RKO (cell line): ENCODE measurements at places on chromosomes 4 and X.

DNA sequence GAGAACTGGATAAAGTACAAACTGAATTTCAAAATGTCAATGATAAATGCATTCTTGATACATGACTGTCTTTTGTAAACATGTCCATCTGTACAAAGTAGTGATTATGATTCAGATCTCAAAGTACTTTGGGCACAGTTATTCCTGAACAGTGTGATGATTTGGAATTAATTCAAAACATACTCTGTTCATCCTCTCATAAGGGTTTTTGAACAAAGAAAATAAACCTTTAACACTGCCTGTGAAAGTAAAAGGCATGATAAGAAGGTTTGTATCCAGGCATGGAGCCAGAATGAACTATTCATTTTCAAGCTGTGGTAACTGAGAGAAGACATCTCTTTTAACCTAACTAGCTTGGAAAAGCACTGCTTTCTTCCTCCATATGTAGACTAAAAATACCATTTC lies 883 bp upstream of the KLHL4 start:
- DNase-seq, result peak; percentile 1

GRCh38 chr4:139920486-139921002 lies 233.4 kb downstream of the MAML3 start:
- DNase-seq, result no peak

GRCh38 chrX:38271154-38271716 lies 50.6 kb upstream of the SRPX start:
- no peak for DNase-seq

GRCh38 chrX:16711893-16712547 lies 449 bp downstream of the CTPS2 start:
- no peak for DNase-seq

GRCh38 chr4:76341063-76341462 lies 34.5 kb downstream of the STBD1 start:
- DNase-seq, result peak; percentile 45

- DNase-seq, result no peak
These were observed 145.1 kb downstream of the APBB2 start for GRCh38 chr4:41069257-41069656.

GRCh38 chrX:115330498-115331168 lies 41.1 kb downstream of the LUZP4 start:
- DNase-seq, result peak; percentile 72

- DNase-seq, result no peak
These were observed 26.1 kb downstream of the ACOX3 start for GRCh38 chr4:8414377-8414776.
